ENCODE measurements at places on chromosomes 11 and 22.

DNA sequence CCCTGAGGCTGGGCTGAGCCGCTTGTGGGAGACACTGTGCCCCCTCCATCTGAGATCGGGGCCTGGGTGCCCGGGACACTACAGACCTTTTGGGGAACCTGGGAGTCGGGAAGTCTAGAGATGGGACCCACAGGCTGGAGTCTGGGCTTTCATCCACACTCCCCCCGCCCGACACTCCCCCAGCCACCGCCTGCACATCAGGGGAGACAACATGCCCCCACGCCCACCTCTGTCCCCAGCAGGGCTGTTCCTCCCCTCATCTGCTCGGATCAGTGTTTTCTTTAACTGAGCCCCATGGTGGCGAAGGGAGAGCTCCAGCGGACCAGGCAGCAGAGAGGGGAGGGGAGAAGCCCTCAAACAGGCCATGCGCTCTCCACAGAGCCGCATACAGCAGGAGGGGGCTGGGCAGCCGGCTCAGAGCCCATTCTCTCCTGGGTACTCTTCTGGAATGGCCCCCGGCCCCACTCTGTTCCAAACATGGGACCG, 174.7 kb downstream of the IGLL1 start:
- DNase-seq, result no peak

DNA sequence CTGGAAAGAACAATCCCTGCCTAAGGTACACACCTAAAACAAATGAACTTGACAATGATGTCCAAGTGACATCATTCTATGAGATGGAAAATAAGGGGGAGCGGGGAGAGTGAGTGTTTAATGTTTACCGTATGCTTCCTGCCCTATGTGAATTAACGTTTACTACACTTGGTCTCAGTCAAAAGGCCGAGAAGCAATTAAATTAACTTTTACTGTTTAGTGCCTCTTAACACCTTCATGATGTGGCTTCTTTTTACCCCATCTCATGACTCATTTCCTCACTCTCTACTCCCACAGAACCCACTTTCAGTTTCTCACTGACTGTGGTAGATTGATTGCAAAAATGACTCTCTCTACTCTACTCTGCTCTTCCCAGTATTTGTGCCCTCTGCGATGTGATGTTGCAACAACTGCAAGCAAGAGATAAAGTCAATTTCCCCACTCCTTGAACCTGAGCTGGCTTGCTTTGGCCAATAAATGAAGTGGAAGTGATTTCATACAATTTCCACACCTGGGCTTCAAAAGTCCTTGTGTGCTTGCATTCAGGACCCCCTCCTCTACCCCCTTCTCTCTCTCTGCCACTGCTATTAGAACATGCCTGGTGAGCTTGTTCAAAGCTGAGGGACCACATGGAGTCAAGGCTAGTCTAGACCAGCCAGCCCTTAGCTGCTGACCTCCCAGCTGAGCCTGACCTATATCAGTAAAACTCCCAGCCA, 11.6 kb upstream of the ALKBH3 start:
- DNase-seq, result peak; percentile 95

GRCh38 chr11:124415356-124415923, 9.2 kb downstream of the OR8B4 start:
- DNase-seq, result peak; percentile 61

DNA sequence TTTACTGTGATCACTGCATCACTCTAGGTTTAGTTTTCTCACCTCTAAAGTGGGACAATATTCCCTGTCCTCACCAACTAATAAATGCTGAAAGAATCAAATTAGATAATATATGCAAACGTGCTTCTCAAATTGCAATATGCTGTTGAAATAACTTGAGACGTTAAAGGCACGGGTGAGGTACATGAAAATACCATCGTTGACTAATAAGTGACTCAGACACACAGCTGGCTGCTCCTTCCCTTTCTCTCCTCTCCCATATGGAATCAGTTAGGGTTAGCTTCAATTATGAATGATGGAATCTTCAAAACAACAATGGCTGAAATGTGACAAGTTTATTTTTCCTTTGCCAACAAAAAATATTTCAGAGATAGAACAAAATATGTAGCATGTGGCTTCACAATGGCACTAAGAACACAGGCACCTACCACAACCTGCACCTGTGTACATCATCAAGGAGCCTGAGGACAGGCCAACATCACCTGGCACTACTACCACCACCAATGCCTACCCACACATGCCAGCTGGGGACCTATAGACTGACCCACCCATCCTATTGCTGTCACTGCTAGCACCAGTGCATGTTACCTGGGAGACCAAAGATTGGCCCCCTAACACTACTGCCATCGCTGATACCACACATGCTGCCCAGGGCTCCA, 13.7 kb downstream of the GDPD4 start:
- DNase-seq, result no peak

DNA sequence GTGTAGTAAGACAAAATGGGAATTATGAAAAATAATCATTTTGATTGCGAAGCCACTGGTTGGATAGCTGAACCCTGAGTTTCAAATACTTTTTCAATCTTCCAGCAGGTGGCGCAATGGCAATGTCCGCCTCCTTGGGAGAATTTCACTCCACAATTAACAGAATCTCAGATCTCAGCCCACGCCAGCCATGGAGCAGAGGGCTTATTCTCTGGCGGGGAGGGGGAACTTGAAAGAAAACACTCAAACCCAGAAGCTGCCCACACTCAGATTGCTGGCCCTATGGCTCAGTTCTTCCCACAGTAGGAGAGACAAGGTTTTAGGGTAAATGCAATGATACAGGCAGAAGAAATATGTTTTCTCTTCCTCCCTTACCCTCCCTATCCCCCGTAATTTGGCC, 38.7 kb upstream of the RCN1 start:
- DNase-seq, result peak; percentile 62

- no peak for DNase-seq
Measured at GRCh38 chr11:116136987-116137674, 632.9 kb upstream of the CADM1 start.

- no peak for DNase-seq
Measured at GRCh38 chr22:48760481-48761390, 1066.9 kb downstream of the BRD1 start.

- DNase-seq, result no peak
Measured at GRCh38 chr11:89065066-89065465, 716 bp downstream of the GRM5 start.

- no peak for DNase-seq
Measured at GRCh38 chr11:7690648-7691047, 15.6 kb downstream of the OVCH2 start.

- no peak for DNase-seq
Measured at GRCh38 chr11:68130121-68130520, 8.9 kb upstream of the CHKA start.

GRCh38 chr11:64996710-64997380, at the start of gene BATF2:
Gene BATF2 (minus strand): TSS chr11:64996971. CDS start chr11:64996914, 57 bp downstream.
- DNase-seq, result peak; percentile 88

GRCh38 chr11:123061403-123062157, at the start of gene HSPA8:
Gene HSPA8 (minus strand): TSS chr11:123062136. CDS start chr11:123061324, 812 bp downstream.
- peak; percentile 82 for DNase-seq

- peak; percentile 59 for DNase-seq
Measured at GRCh38 chr11:62600367-62601121, 1.1 kb downstream of the MTA2 start.

GRCh38 chr22:20793748-20794649, 20.1 kb downstream of the SERPIND1 start:
- DNase-seq, result no peak

DNA sequence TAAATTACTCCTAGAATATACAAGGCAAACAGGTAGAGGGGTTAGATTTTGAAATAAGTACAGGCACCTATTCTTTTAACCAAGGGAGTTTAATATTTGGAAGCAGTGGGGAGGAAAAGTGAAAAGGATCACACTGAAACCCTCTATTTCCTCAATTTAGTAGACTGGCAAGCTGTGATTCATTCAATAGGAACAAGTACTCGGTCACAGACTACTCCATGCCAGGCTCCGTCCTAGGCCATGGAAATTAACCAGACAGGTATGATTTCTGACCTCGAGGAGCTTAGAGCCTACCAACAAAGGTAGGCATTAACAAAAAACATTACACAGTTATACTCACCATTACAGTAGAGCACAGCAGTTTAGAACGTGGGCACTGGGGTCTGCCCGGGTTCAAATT, 40.9 kb downstream of the SIK3 start:
- no peak for DNase-seq

DNA sequence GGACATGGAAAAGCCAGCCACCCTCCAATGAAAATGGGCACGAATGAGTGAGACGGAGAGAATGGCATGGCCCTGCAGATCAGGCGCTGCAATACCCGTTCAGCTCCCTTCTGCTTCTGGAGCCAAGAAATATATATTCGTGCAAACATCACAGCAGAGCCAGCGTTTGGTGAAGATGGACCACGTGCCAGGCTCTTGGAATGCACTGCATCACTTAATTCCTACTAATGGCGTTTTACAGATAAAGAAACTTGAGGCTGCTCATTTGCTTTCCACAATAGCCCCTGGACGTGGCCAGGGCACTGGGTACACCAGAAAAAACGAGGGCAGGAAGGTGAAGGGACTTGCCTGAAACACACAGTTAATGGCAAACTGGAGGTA, 1.6 kb upstream of the FXYD2 start:
- DNase-seq, result no peak

GRCh38 chr11:69468911-69469885, 12.3 kb upstream of the LINC01488 start:
- DNase-seq, result no peak

GRCh38 chr11:64241241-64241490, 271 bp downstream of the FKBP2 start:
- peak; percentile 99 for DNase-seq

DNA sequence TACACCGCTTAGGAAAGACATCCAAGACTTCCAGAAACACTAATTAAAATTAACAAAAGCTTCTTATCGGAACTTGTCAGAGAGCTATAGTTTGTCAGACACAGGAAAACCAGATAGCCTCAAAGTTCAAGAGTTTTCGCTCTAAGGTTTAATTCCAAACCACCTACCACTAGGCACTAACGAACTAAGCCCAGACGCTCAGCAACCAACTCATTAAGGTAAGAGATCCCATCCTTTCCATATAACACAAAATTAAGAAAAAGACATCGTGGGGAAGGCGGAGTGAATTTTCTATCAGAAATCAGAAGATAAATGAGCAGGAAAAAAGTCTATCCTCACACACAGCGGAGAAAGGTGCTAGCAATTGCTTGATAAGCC, 382 bp downstream of the IMMP1L start:
- no peak for DNase-seq

GRCh38 chr22:19599626-19600243, 75.5 kb upstream of the CLDN5 start:
- DNase-seq, result no peak

DNA sequence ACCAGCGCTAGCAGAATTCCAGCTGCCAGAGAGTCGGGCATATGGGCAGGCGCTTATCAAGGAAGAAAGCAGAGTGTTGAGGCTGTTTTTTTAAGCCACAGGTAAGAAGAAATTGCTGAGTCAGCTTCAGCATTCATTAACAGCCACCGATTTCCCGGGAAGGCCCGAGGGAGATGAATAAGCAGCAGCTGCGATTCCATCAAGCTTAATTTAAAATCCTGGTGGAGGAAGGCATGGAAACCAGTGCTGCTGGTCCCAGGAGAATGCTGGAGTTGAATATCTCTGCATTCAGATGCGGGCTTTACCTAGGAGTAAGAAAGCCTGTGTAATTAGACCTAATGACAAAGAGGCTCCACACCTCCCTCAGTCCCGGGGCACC, 168.8 kb downstream of the BRD1 start:
- DNase-seq, result no peak

DNA sequence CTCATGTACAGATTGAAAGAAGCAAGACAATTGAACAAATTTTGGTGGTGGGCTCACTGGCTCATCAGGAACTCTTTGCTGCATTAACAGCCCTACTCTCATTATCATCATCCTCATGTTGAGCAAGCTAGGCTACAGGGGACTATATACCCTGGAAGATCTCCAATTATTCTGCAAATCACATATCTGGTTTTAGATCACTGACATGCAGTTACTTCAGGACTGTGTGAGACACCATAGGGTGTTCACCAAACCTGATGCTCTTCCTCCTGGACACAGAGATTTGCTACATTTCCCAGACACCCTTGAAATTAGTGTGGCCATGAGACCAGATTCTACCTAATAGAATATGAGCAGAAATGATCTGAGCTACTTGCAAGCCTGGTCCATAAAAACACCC, 23.0 kb upstream of the ME3 start:
- no peak for DNase-seq

DNA sequence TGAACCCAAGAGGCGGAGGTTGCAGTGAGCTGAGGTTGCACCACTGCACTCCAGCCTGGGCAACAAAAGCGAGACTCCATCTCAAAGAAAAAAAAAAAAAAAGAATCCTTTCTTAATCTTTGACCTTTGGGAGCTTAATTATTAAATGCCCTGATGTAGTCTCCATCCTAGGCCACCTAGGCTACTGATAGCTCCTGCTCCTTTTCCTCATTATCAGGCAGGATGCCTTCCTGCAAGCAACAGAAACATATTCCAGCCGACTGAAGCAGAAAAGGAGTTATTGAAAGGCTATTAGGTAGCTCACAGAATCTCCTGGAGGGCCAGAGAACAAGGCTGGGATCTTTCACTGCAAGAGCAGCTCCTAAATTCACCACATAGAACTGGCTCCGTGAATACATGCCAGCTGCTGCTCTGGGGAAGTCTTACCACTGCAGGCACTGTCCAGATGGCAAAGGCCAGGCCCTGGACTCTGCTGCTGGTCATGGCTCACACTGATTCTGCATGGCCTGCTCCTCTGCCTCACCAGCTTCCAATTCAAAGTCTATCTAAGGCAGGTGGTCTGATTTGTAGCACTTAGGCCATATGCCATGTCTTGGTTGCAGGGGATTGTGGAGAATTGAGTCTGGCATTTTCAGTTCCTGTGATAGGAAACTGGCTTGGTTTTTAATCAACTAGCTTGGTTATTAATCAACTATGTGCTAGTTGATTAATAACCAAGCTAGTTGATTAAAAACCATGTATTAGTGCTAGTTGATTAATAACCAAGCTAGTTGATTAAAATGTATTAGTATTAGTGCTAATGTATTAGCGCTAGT, 26.0 kb upstream of the POLD3 start:
- no peak for DNase-seq

DNA sequence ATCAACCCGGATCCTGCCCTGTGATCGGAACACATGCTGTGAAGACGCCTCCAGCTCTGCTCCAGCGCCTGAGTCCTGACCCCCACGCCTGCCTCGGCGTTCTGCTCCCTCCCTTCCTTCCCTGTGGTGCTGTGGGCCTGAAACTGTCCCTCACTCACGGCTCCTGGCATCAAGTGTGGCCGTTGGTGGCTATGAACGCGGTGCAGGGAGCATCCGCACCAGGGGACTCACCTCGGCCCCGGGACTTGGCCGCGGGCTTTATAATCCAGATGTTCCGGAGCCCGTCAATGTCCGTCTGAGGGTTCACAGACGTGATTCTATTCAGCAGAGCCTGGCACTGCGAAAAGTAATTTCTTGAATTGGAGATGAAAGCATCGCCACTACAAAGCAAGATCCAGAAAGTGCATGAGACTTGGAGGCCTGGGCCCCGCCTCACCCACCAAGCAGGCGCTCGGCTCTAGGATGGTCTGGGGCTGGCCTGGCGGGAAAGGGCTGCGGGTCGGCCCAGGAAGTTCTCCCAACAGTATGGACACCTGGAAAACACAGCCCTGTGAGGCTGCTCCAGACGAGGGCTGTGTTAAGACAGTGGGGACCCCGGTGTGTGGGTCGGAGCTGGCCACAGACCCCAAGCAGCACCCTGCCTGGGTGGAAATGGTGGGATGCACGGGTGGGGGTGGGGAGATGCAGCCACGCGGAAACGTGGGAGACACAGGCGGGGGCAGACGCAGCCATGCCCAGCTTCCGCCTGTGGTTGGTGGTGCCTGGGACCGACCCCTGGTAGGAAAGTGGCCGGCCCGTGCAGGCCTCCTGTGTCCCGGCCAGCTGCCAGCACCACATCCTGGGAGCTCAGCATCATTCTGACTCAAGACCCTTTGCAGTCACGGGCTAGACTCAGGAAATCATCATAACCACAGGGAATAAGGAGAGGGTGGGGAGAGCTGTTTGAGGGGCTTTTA, 21.8 kb upstream of the IL17REL start:
- no peak for DNase-seq
